ENCODE measurements at places on chromosomes 2 and 18.

DNA sequence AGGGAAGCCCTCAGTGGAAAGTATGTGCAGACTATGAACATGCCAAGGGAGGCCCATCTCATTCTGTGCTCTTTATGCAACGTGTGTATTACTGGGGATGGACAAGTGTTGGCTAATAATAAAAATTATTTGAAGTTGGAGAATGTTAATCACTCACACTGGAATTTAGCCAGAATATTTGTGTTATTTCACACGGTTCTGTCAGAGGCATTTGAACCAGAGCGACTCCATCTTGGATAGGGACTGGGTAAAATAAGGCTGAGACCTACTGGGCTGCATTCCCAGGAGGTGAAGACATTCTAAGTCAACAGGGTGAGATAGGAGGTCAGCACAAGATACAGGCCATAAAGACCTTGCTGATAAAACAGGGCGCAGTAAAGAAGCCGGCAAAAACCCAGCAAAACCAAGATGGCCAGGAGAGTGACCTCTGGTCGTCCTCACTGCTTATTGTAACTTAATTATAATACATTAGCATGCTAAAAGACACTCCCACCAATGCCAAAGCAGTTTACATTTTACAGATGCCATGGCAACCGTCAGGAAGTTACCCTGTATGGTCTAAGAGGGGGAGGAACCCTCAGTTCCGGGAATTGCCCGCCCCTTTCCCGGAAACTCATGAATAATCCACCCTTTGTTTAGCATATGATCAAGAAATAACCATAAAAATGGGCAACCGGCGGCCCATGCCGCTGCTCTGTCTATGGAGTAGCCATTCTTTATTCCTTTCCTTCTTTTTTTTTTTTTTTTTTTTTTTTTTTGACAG lies 2.6 kb upstream of the FZD5 start:
- DNase-seq: peak; percentile 11

DNA sequence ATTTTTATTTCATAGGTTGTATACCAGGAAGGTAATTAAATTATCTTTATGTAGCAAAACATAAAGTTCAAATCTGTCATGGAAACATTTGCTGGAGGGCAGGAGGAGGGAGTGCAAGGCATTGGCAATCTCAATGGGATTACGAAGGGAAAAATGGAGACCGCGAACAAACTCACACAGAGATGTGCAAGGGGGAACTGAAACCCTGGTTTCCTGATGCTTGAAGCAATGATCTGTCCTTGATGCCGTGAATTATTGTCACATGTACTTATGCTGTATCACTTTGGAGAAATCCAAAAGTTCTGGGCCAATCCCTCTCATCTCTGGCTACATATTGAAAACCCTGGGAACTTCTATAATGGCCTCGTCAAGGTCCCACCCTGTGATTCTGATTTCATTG lies 65.0 kb upstream of the MFF start:
- no peak for DNase-seq

DNA sequence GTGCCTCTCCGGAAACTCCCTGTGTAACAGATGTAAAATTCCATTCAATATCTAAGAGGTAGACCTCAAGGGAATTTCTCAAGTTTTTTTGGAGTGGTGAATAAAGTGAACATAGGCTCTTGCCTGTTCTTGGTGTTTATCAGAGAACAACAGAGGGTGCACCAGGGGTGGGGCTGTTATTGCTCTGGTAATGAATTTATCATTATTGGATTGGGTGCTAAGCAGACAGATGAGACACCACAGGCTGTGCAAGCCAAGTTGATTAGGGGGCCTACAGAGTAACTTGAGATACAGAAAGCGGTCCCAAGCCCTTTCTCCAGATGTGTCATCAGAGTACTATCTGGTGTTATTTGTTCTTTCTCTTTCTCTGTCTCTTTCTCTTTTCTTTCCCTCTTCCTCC lies 286.3 kb downstream of the OSR1 start:
- no peak for DNase-seq

- DNase-seq: peak; percentile 43
Observed at GRCh38 chr2:226984750-226985582, 149.1 kb downstream of the RHBDD1 start.

GRCh38 chr2:235106874-235107639 lies 155.2 kb downstream of the SH3BP4 start:
- DNase-seq: peak; percentile 55

DNA sequence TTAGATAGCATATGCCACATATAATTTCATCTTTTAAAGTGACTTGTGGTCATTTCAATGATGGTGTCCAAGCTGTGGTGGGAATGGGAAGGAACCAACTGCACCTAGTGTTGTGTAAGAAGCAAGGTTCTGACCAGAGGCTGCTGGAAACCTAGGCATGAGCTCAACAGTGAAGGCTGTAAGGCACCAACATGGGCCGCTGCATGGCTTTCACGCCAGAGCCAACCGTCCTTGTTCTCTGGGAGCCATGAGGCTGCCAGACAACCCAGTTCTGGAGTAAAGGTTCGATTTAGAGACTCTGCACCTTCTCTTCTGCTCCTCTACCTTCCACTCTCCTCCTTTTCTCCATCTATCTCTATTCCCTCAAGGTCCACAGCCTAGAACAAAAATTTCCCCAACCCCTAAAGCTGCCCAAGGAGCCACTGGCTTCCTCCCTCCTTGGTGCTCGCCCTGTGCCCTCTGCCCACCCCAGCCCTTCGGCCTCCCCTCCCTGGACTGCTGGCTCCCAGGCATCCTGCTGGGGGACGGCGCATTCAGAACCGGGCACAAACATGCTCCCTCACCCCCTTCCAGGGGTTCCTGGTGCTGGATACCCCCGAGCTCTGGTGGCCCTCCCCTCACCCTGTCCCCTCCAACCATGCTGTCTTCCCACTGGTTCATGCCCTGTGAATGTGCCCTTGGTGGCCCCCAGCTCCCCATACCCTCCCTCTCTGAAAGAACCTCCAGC lies 305.1 kb downstream of the CELF4 start:
- no peak for DNase-seq

DNA sequence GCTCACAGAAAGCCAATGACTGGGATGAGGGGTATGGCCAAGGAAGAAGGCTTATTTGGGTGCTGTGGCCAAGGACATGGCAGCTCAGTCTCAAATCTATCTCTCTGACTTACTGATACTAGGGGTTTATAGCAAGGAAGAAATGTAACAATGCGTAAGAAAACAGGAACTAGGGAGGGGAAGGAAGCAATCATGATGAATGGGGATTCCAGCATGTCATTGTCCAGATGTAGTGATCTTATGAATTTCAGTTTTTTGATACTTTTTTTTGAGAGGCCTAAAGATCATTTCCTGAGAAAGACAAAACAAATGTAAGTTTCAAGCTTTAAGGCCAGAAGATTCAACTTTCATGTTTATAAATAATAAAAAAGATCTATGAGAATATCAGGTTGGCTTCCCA lies 298.6 kb upstream of the FAM98A start:
- DNase-seq: peak; percentile 50
